ENCODE measurements at places on chromosomes 6 and 20.

GRCh38 chr20:46037036-46037435, 8.0 kb downstream of the SLC12A5 start:
- DNase-seq = no peak

- peak; percentile 47 for DNase-seq
Observed at GRCh38 chr20:46013829-46014516, 5.3 kb downstream of the MMP9 start.

GRCh38 chr6:1312473-1313367, 822 bp downstream of the FOXQ1 start:
- no peak for DNase-seq

GRCh38 chr6:85404564-85405174, 45.2 kb upstream of the NT5E start:
- DNase-seq = no peak

- DNase-seq = no peak
Observed at GRCh38 chr6:20223141-20223540, 10.9 kb upstream of the MBOAT1 start.

DNA sequence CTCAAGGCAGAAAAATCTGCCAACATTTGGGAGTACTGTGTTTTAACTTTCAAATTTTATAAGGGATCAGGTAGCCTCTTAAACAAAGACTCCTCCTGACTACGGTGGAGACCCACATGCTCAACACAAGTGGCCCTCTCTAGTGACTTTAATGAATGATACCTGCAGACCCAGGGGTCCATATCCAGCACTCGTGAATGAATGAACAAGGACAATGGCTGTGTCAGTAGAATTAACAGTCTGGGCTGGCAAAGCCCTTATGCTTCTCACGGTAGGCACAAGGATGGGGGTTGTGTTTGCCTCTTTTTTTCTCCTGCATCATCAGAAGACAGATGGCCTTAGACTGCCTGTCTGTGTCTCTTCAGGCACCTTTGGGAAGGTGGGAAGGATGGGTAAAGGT, 112.6 kb upstream of the TRAF3IP2 start:
- DNase-seq = no peak

GRCh38 chr6:56091159-56091869, 156.1 kb downstream of the COL21A1 start:
- DNase-seq = no peak

GRCh38 chr20:4180356-4180755, 165.0 kb upstream of the RNF24 start:
- DNase-seq = no peak

DNA sequence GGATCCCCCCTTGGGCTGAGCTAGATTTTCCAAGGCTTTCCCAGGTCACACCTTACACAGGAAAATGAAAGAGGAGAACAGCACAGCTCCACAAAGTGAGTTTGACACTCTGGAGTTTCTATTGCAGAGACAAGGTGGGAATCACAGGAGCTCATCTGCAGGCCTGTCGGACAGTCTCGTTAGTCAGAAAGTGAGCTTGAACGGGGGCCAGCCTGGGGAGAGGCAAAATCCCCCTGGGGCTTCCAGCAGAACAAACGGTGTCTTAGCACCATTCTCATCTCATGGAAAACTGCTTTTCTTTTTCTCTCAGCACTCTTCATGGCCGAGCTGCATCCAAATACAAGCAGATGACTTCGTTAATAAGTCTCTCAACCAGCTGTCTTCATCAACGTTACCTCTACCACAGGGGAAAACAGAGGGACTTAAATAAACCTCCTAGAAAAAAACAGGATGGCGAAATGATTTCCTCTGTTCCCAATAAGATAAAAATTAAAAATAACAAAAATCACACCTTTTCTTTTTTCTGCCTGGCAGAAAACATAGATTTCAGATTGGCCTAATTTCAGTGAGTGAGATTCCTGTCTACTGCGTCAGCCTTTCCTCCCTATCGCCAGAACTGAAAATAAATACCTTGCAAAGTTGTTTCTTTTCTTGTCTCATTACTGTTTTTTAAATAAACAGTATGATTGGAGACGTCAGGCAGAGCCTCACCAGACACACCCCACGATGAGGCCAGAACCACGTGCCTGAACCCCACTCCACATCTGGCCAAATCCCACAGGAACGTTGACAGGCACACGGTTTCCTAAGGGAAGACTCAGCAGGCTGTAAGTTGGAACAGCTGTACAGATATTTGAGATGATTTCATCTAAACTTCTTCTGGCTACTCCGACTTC, 219.0 kb downstream of the TTLL2 start:
- no peak for DNase-seq

GRCh38 chr6:12952318-12952717, 235.8 kb downstream of the PHACTR1 start:
- no peak for DNase-seq

GRCh38 chr6:4369616-4370015, 234.2 kb upstream of the ECI2 start:
- no peak for DNase-seq

GRCh38 chr20:61253640-61254511, 1.8 kb downstream of the CDH4 start:
- DNase-seq = no peak

- DNase-seq = no peak
Observed at GRCh38 chr6:142531727-142532126, 229.9 kb downstream of the ADGRG6 start.

- no peak for DNase-seq
Observed at GRCh38 chr6:163565140-163565539, 150.6 kb downstream of the QKI start.

DNA sequence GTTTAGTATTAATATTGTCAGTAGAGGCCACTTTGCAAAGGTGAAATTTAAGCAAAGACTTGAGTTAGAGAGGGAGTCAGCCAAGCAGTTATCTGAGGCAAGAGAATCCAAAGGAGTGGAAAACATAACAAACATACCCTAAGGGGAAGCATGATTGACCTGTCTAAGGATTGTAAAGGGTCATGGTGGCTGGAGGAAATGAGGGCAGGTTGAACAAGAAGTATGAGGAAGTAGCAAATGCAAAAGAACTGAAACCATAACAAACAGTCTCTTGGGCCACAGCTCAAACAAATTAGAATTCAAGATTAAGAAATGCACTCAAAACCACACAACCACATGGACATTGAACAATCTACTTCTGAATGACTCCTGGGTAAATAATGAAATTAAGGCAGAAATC, 103.2 kb downstream of the FBXO5 start:
- DNase-seq = no peak

DNA sequence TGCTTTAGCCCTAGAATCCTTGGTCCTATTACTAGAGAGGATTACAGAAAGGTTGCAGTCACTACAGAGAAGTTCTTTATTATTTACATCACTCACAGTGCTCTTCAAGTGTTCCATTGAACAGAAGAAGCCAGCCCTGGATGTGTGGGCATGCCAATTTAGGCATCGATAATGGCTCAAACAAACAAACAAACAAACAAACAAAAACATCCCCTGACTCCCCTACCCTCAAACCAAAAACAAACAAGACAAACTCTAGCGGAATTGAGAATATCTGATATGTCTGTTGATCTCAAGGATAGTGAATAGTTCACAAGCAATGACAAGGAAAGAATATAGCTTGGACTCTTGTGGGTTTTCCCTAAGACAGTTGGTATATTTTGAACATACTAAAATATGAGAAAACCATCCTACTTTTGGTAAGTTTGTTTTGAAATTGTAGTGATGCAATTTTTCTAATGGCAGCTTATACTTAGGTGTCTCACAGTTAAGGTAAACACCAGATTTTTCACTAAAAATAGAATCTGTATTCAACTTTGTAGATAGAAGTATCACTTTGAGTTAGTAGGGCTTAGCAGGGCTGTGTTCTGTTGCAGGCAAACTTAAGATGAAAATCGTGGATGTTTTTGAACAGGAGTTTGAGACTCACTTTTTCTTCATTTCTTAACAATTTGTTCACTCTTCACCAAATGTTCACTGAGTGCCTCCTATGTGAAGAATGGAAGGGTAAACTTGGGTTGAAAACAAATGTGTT, 92.8 kb upstream of the FAM184A start:
- no peak for DNase-seq

- no peak for DNase-seq
Observed at GRCh38 chr6:47306887-47307286, 2.8 kb downstream of the TNFRSF21 start.

DNA sequence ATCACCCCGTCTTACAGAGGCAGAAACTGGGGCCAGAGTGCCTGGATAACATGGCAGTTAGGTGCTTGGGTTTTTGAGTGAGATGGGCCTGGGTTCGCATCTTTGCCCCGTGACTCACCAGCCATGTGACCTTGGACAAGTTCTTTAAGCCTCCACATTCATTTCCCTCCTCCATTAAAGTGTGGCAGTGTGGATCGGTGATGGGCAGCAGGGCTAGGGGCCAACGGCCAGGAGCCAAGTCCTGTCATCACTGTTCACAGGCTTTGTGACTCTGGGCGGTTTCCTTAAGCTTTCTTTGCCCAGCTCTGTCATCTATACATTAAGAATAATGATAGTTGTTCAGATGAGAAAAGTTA, 85.5 kb upstream of the PMEPA1 start:
- no peak for DNase-seq

- no peak for DNase-seq
Observed at GRCh38 chr20:42530855-42531448, 658.8 kb downstream of the PTPRT start.

DNA sequence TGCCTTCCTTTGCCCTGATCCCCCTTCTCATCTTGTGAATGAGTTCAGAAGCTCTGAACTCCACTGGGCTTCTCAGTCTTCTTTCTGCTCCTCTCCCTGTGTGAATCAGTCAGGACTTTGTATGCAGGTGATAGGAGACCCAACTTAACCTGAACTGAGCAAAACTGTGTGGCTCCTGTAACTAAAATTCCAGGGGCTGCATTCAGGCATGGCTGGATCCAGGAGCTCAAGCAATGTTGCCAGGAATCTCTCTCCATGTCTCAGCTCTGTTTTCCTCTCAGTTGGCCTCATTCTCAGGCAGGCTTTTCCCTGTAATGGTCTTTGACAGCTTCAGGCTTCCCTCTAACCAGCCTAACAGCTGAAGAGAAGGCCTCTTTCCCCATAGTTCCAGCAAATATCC, 50.9 kb upstream of the ZNFX1 start:
- no peak for DNase-seq

Measured in KG1 (cell line).